Mesothelial cell of epicardium (in vitro differentiated cells): ENCODE measurements at places on chromosomes 5 and 9.

GRCh38 chr5:28009576-28009975 is 971.2 kb upstream of the CDH9 start:
- DNase-seq = no peak

- no peak for DNase-seq
Measured at GRCh38 chr5:179209359-179210150, 135.7 kb downstream of the ADAMTS2 start.

DNA sequence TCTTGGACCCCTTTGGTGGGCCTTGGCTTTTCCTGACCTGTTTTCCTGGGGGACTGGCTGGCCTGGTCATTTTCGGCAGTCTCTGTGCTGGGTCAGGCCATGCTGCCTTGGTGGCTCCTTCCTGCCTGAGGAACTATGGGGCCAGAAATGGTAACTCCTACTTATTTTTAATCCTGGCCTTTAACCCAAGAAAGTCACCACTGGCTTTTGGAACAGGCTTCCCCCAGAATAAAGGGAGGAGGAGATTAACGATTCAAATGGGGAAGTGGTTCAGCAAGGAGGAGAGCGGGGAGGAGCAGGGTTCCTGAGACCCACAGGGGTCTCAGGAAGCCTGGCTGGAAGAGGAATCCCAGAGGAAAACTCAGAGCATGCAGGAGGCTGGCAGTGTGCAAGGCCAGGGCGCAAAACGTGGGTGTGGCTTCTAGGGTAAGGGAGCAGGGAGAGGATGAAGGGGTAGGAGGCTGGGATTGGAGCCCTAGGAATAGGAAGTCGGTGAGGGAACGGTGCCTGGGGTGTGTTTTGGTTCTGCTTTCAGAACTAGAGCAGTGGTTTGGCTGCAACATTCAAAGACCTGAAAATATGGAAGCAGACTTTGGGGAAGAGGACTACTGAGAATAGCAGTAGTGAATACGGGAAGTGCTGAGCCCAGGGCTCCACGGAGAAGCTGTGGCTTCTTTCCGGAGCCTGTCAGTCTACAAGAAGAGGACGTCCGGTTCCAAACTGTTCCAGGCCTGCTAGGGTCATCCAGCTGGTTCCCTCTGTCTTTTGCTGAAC is 271.1 kb upstream of the KLF4 start:
- no peak for DNase-seq

DNA sequence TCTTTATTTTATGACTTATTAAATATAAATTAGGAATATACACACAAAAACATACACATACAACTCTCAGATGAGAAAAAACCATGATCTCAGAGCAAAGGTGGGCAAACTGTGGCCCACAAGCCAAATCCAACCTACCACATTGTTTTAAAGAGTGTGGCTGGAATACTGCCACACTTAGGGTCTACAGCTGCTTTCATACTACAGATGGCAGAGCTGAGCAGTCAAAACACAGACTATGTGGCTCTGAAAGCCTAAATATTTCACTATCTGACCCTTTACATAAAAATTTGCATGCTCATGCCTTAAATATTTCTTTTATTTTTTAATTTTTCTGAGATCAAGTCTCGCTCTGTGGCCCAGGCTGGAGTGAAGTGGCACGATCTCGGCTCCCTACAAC is 28.3 kb downstream of the LEAP2 start:
- DNase-seq = no peak

- DNase-seq = no peak
Measured at GRCh38 chr5:39379693-39380092, 15.4 kb upstream of the C9 start.

- no peak for DNase-seq
Measured at GRCh38 chr9:127915801-127916719, 781 bp downstream of the ST6GALNAC4 start.

- DNase-seq = no peak
Measured at GRCh38 chr9:38435521-38435920, 11.3 kb upstream of the IGFBPL1 start.

DNA sequence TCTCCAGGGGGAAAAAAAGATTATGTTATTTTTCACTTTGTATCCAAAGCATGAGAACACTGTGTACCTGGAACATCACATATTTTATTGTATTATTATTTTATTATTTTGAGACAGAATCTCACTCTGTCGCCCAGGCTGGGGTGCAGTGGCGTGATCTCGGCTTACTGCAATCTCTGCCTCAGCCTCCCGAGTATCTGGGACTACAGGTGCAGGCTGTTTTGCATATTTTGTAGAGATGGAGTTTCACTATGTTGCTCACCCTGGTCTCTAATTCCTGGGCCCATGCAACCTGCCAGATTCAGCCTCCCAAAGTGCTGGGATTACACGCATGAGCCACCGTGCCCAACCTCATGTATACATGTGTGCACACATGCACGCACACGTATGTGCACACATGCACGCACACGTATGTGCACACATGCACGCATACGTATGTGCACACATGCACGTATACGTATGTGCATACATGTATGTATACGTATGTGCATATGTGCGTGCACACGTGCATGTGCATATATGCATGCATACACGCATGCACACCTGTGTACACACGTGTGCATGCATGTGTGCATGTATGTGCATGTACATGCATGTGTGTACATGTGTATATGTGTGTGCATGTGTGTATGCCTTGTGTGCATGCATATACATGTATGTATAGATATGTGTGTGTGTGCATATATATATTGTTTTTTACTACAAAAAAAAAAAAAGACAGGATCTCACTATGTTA is 9.5 kb upstream of the UGCG start:
- no peak for DNase-seq

DNA sequence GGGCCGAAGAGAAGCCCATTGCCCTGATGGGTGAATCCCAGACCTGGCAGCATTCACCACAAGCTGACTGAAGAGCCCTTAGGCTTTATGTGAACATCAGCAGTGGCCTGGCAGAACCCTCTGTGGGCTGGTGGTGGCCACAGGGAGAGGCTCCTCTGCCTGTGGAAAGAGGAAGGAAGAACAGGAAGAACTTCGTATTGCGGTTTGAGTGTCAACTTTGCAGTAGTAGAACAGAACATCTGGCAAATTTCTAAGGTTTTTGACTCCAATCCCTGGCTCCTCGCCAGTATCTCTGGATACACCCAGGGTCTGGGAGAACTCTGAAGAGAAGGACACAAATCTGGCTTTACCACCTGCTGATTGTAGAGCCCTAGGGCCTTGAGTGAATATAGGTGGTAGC is 356.4 kb upstream of the GRAMD2B start:
- no peak for DNase-seq

DNA sequence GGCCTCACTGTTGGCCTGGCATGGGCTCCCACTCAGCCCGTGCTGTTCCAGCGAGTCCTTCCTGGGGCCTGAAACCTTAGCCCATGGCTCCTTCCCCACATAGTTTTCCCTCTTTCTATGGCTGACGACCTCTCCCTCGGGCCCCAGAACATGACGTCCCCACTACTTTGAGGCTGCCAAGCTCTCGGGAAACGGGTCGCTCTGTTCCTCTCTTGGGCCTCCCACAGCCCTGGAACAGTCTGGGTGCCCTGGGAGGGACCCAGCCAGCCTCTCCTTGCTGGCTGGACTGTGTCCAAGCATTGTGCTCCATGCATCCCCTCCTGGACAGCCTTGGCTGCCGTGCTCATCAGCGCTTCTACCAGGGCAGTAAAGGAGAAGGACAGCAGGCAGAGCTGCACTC is 118.3 kb downstream of the SYK start:
- no peak for DNase-seq

- DNase-seq = no peak
Measured at GRCh38 chr5:82351754-82352145, 73.6 kb upstream of the RPS23 start.

DNA sequence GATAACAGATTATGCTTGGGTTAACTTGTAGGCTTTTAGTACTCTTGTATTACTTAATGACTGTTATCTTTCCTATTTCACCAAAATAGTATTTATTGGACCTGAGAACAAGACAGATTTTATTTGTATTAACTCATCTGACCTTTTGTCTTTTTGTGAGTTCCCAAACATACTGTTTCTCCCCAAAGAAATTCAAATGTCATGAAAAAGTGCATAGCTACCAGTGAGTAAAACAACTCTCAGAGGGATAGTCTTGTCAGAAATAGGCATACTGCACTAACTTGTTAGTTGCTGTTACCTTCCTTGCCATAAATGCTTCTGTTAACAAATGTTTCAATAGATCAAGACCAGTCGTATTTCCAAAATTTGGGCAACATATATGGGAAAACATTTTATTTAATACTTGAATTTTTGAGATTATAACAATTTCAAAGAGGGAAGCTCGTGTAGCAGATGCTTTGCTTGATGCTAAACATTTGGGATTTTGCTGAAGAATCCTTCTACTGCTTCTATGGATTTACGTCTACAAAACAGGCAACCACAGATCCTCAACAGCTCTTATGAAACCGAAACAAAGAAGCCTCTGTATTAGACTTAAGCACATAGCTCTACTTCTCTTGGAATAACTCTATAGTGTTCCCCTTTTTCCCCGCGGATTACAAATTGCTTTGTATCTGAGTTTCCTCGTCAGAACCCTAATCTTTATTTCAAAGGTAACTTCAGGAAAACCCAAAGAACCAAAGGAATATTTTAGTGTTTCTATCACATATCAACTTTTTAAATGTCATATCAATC is 248.8 kb downstream of the MCTP1 start:
- no peak for DNase-seq

GRCh38 chr5:56072863-56073766 is 78.4 kb upstream of the IL6ST start:
- no peak for DNase-seq

DNA sequence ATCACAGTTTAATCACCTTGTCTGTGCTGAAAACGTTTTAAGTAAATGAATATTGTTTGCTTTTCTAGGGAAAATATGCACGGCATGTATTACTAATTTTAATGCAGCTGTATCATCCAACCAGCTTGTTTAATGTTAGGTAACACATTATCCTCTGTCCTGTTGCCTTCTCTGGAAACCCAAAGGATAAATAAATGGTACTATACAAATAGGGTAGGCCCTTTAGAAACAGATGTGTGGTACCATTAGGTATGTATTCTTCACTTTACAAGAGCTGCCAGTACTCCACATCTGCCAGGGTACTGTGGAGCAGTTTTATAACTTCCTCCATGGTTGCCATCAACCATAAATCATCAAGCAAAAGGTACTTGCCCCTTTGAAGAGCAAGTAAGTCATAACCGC is 42.9 kb downstream of the FAF2 start:
- DNase-seq = no peak

GRCh38 chr5:64207978-64208377 is 42.3 kb downstream of the RNF180 start:
- no peak for DNase-seq

GRCh38 chr5:158868546-158868945 is 231.2 kb downstream of the EBF1 start:
- no peak for DNase-seq

GRCh38 chr9:120542701-120543490 is 37.1 kb downstream of the CDK5RAP2 start:
- DNase-seq = no peak

GRCh38 chr9:94932652-94933510 is 206.4 kb downstream of the AOPEP start:
- no peak for DNase-seq

GRCh38 chr5:138109463-138110265 is 25.8 kb downstream of the WNT8A start:
- no peak for DNase-seq

DNA sequence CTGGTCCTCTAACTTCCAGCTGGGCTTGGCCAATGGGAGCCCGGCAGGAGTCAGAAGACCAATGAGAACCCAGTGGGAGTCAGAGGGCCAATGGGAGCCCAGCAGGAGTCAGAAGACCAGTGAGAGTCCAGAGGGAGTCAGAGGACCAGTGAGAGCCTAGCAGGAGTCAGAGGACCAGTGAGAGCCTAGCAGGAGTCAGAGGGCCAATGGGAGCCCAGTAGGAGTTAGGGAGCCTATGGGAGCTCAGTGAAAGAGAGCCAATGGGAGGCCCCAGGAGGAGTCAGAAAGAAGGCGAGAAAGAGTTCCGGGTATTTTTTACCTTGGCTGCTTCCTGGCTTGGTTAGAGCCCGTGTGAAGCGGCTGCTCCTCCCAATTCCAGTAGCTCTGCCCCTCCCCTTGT is 191.0 kb downstream of the GABBR2 start:
- DNase-seq = no peak

GRCh38 chr9:4303006-4303405 is 3.1 kb upstream of the GLIS3 start:
- DNase-seq = no peak

DNA sequence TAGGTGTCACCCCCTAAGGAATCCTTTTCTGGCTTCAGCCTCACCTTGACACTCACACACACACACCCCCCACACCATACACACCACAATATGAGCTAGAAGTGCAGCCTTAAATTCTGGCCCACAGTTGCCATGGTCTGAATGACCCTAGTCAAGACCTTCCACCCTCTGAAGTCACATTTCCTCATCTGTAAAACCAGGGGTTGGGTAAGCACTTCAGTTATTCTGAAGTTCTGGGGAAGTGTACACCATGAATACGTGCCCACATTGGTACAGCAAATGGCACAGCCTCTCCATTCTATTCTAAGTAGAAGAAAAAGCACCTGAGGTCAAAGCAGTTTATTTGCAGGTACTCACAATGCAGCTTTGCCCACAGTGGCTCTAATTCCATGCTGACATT is 372.8 kb upstream of the KLF4 start:
- no peak for DNase-seq

- DNase-seq = no peak
Measured at GRCh38 chr5:133612249-133612860, at the start of gene FSTL4. FSTL4 (minus strand) TSS chr5:133612541.

DNA sequence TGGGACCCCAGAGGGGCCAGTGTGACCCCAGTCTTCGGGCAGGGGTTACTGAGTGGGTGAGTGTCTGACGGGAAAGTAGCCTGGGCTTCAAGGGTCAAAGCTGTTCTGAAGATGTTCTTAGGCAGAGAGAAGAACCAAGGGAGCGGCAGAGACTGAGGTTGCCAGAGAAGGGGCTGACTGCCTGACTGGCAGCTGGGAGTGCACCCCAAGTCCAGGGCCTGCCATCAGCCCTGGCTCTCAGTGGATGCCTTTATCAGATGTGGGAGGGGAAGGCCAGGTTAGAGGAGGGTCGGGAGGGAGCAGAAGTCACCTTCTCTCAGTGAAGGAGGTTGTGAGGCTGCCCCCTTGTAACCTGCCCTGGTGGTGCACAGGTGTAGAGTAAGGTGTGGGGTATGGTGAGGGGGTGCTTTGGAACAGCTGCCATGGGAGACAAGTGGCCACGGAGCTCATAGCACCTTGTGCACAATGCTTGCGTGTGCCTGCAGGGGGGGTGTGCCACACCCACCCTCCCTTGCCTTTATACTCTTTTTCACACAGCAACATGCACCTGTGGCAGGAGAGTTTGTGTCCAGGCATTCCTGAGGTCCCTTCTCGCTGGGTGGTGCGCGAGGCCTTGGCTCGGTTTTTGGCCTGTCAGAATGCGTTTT is 18.9 kb downstream of the RALGPS1 start:
- DNase-seq = no peak
